ENCODE measurements at places on chromosomes 1 and 21.

DNA sequence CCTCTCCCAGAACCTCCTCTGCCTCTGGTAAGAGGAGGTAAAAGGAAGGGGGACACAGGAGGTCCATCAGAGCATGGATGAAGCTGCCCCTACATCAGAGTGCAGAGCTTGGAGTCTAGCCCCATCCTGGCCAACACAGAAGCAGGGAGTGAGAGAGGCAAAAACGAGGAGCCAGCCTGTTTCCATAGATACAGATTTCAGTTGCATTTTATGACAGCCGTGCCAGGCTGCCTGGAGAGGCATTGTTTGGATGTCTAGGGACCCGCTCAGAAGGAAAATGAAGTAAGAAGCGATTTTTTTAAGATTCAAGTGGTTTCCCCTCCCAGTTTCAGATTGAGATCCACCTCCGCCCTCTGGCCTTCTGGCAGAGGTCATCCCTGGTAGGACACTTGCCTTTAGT lies 11.5 kb upstream of the GJA8 start:
- no peak for DNase-seq

GRCh38 chr21:29335720-29336119 lies 37.0 kb downstream of the BACH1 start:
- DNase-seq, result no peak

- no peak for DNase-seq
Observed at GRCh38 chr1:228472655-228473054, 14.5 kb upstream of the RNF187 start.

GRCh38 chr1:31779687-31780086 lies 15.5 kb upstream of the ADGRB2 start:
- DNase-seq, result no peak

GRCh38 chr1:86421601-86422280 lies 2.2 kb upstream of the CLCA2 start:
- no peak for DNase-seq

- DNase-seq, result no peak
Observed at GRCh38 chr1:67586596-67586995, 98.4 kb upstream of the GADD45A start.

- DNase-seq, result no peak
Observed at GRCh38 chr1:192547501-192547900, 28.1 kb upstream of the RGS1 start.

All from cortex of kidney (tissue), 1 donor.